ENCODE measurements at places on chromosomes 2 and 18. TPM values are rescaled to one million over a fixed set of nuclear protein-coding genes. Genes with fewer than 3 reads are reported as not detected.

GRCh38 chr2:136402281-136402680 lies 284.3 kb upstream of the CXCR4 start:
- no peak for DNase-seq

DNA sequence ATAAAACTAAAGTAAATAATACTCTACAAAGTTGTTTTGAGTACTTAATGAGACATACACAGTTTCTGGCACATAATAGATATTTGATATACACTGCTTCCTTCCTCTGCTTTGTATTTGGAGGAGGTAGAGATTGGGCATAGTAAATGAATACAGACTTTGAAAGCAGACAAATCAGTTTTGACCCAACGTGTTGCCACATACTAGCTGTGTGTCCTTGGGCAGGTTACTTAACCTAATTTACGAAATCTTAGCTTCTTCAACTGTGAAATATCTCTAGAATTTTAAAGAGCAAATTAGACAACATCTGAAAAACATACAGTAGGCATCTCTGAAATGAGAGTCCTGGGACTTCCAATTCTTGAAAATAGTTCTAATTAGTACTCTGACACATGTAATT lies 425.4 kb downstream of the TGIF1 start:
- DNase-seq, result no peak

GRCh38 chr2:197256021-197256420 lies 54.6 kb downstream of the ANKRD44 start:
- DNase-seq, result no peak

GRCh38 chr18:48762022-48762421 lies 188.7 kb downstream of the SMAD7 start:
- DNase-seq, result no peak

GRCh38 chr2:45919160-45919650 lies 267.7 kb downstream of the PRKCE start:
- no peak for DNase-seq

TSPYL6 gene
- total RNA-seq, result 0.11 TPM

IL37 gene
- not detected for total RNA-seq

EDAR gene
- total RNA-seq, result not detected
